ENCODE measurements at places on chromosomes 6 and 20.

GRCh38 chr6:112331306-112331705 lies 15.8 kb upstream of the RFPL4B start:
- DNase-seq: peak; percentile 35

GRCh38 chr6:3357678-3358077 lies 98.9 kb downstream of the PSMG4 start:
- no peak for DNase-seq

- no peak for DNase-seq
Measured at GRCh38 chr6:113668641-113669408, 188.3 kb upstream of the MARCKS start.

GRCh38 chr6:165820934-165821333 lies 157.9 kb upstream of the PDE10A start:
- no peak for DNase-seq

DNA sequence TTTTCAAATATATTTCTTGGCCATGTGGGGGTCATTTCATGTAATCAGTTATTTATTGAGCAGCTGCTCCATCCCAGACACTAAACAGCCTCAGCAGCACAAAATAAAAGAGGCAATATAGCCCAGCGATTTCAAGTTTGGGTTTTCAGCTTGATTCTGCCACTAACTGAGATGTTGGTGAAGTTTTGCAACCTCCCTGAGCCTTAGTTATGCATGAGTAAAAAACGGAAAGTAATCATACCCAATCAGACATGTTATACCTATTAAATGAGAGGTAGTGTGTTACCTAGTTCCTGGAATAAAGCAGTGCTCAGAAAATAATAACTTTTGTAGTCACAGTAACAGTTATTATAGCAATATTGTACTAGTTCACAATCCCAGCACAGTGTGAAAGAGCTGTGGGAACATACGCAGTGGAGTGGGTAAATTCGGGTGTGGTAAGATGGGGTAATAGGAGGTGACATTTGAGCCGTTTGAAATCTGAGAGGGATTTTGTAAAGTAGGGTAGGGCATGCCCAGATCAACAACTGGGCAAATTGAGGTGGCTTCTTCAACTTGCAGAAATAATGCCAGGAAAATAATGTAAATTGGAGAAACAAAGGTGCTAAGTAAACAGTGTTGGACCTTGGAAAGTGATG lies 1.5 kb downstream of the SLC9A8 start:
- no peak for DNase-seq

Measured in dermis blood vessel endothelial cell (primary cell).